Left colon (tissue), 2 donors: ENCODE measurements at places on chromosomes 7 and 10.

GRCh38 chr7:2929321-2930201, 85.5 kb upstream of the GNA12 start:
- DNase-seq = no peak

DNA sequence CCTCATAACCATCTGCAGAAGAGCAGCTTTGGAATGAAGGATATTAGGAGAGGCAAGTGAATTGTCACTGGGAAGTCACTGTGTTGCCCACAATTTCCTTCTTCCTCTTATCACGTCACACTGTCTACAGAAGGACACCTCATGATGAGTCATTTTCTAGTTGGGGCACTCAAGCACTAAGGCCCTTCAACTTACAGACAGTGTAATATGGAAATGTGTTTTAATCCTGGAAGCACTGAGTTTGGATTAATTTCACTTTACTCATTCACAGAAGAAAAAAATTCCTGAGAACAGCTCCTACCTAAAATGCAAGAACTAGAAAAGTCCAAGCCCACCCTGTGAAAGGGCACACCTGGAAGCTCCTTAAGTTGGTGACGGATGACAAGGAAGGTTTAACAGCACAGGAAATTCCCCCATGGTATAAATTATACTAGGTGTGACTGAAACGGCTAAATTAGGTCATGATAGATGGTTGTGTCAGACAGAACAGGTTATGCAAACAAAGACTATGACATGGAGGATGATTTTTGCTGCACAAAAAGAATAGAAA, 56.6 kb downstream of the PARD3 start:
- peak; percentile 47 for DNase-seq

GRCh38 chr7:64997927-64998391, 7.1 kb upstream of the ZNF117 start:
- DNase-seq = no peak

DNA sequence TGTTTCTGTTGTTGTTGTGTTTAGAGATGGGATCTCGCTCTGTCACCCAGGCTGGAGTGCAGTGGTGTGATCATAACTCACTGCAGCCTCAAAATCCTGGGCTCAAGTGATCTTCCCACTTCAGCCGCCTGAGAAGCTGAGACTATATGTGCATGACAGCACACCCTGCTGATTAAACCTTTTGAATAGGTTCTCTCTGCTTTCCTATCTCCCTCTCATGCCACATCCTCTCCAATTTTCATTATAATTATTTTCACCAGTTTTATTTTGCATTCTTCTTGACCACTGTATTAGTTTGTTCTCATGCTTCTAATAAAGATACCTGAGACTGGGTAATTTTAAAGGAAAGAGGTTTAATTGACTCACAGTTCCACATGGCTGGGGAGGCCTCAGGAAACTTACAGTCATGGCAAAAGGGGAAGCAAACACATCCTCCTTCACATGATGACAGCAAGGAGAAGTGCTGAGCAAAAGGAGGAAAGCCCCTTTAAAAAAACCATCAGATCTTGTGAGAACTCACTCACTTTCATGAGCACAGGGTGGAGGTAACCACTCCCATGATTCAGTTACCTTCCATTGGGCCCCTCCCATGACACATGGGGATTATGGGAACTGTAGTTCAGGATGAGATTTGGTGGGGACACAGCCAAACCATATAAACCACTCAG, 12.9 kb downstream of the AGK start:
- no peak for DNase-seq

DNA sequence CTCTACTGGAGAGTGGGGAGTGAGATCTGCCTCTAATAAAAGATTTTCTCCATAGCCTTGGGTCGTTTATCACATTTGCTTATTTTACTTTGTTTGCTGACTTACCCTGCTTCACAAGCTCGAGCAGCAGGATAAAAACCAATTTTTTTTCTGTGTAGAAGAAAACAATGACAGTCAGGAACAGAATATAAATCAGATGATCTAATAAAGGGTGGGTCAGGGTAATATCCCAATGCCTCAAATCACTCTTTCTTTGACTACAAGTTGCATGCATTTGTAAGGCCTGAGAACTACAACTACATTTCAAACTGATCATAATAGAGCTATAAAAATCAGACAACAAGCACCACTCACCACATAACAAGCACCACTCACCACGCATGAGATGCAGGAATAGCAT, 174.4 kb upstream of the ADARB2 start:
- no peak for DNase-seq

GRCh38 chr7:144659211-144659610, 176.6 kb downstream of the TPK1 start:
- DNase-seq = no peak

DNA sequence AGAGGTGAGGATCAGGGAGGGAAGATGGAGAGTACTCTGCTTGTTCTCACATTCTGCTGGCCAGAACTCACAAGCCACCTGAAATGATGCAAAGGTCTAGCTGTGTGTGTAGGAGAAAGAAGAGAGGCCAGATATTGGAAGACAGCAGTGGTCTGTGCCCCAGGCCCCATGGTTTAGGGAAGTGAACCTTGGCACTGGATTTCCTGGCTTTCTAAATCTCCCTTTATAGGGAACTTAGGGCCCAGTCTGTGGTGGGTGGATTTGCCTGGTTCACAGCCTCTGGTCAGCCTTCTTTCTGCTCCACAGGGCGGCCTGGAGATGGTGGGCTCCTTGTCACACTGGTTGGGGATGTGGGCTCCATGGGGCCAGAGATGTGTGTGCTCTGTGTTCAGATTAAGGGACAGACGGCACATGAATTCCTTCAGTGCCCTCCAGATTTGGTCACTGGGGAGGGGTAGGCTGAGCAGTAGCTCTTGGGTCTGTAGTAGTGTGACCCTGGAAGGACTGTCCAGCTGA, 9.5 kb upstream of the SH2D4B start:
- no peak for DNase-seq

DNA sequence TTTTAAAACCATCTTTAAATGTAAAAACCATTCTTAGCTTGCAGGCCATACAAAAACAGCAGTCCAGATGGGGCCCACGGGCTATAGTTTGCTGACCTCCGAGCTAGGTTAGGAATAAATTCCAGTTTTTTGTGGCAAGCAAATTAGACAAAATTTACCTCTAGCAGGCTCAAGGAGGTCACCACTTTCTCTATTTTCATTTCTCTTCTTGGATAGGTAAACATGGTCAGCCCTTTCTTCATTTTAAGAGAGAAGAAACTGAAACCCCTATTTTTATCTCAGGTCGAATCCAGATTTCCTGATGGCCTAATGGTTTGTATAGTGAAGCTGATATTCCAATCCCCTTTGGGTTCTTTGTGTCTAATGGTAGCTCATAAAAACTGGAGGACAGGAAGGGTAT, 10.7 kb downstream of the IKZF5 start:
- no peak for DNase-seq
